ENCODE measurements at places on chromosomes 2 and 18.
A peak's percentile ranks its signal among the peaks of the same experiment; 100 is the strongest.

DNA sequence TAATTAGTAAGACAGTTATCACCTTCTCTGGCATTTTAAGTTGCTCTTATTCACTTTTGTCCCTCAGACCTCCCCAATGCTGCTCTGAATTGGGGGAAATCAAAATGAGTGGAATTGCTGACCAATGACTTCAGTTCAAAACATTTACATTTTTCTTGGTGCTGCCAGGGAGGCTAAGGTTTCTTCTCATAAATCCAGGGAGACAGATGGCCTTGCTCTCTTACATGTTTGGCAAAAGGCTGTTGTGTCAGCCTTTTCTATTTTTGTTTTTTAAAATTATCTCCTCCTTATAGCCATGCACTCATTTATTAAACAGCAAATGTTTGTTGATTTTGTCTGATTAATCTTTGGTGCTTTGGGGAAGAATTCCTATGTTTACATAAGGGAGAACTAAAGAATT is 82.0 kb downstream of the GALNT13 start:
- DNase-seq: no peak

DNA sequence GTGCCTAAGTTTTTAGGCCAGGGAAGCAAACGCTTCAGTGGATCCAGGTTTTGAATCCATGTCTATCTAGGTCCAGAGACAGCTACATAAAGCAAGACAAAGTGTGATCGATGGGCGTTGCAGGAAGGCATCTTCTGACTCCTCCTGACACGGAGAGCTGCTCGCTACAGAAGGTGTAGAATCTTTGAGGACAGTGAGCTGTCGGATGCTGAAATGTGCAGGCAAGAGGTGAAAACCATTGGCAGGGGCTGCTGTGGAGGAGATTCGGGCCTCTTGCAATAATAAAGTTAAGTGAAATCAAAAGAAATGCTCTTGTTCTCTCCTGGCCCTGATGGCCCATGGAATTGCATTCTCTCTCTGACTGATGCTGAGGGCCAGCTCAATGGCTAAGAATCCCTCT is 336.2 kb downstream of the CYRIA start:
- no peak for DNase-seq

DNA sequence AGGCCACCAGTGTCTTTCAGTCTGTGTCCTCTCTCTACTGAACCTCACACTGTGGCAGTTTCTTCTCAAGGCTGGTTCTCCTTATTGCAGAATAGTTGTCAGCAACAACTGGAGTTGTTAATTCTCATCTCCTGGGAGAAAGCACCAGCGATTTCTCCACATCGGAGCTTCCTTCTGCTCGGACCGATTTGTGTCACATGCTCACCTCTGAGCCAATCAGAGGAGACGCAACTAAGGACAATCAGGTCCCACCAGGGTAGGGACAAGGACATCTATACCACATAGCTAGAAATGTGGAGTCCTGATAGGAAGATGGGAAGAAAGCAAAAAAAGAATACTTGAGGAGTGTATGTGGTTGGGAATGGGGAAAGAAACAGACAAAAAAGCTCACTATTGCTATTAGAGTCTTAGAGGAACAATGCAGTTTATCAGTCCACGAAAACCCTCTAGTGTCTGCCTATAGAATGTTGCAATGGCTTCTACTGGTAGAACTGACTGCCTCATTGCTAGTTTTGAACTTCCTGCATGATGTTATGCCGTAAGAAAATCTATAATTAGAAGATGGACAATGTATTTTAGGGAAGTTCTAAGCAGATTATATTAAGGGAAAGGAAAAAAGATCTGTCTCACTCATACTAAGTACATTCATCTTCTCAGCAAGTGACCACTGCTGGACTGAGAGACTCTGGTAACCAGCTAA is 169.7 kb downstream of the CDCA7 start:
- DNase-seq: no peak

GRCh38 chr2:54667266-54667639 is 56.2 kb upstream of the EML6 start:
- no peak for DNase-seq

GRCh38 chr2:20666304-20667150 is at the start of gene GDF7:
TSS of gene GDF7 (plus strand) at chr2:20667144. CDS start at chr2:20667240, 96 bp downstream.
- no peak for DNase-seq

DNA sequence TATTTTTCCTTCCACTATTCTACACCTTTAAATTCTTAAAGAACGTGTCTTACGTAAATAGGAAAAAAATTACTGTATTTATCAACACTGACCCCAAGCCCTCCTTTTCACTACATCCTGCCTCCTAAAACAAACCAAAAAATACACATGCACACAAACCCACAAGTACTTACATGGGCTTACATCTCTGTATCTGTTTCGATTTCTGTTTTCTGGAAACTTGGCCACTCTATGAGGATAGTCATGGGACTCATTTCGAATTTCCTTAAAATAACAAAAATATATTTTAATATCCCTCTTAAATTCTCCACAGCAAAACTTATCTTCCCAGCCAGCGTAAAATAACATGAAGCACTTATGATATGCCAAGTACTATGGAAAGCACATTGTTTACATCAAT is 25.0 kb downstream of the PTPN2 start:
- no peak for DNase-seq

DNA sequence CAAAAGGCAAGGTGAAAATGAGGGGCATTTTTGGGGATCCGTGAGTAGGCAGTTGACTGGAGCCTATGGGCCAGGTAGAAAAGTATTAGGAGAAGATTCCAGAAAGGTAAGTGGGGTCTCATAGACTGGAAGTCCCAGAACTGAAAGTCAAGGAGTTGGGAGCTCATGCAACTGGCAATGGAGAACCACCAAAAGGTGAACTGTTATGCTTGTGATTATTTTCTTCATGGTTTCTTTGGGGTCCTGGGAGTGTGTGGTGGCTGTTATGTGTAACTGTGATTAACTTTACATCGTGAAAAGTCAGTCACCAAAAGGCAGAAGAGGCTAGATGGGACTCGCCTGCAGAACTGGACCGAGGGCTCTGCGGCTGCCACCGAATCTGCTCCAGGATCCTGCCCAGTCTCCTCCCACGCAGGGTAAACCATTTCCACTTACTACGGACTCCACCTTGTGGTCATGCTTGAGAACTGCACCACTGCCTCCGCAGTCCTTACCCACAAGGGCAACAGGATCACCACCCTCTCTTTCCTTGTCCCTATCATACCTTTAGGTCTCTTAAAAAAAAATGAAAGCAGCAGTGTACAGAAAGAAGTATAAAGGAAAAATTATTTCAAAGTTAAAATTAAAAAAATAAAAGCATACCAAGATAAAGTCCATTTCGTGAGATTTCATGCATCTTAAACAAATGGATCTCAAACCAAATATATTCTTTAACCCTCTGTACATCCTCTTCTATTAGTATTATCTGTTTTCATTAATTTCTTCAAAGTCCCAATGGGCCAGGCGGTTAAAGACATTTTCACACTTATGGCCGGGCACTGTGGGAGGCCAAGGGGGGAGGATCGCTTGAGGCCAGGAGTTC is 15.6 kb upstream of the CEP68 start:
- peak; percentile 69 for DNase-seq

GRCh38 chr2:176039375-176039774 is 37.3 kb upstream of the LNPK start:
- no peak for DNase-seq

GRCh38 chr2:30661173-30662107 is 145.8 kb downstream of the CAPN13 start:
- no peak for DNase-seq

DNA sequence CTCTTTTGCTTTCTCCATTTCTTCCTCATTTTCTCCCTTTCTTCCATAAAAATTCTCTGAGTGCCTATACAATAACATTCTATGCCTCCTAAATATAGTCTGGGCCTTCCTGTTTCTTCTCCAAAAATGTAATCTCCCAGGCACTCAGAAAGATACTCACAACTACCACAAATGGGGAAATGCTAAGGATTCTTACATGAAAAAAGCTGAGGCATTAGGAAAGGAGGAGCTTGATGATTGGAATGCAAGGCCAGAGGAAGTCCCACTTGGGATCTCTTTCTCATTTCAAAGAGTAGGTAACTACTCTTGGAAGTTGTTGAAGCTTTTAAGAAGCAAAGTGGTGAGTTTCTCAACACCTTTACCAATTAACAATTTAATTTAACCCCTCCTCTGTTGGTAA is 3.4 kb downstream of the VSNL1 start:
- DNase-seq: no peak

GRCh38 chr2:131113566-131114227 is 8.6 kb downstream of the PLEKHB2 start:
- no peak for DNase-seq

- no peak for DNase-seq
These were observed 83.6 kb downstream of the FSHR start for GRCh38 chr2:49070716-49071115.

DNA sequence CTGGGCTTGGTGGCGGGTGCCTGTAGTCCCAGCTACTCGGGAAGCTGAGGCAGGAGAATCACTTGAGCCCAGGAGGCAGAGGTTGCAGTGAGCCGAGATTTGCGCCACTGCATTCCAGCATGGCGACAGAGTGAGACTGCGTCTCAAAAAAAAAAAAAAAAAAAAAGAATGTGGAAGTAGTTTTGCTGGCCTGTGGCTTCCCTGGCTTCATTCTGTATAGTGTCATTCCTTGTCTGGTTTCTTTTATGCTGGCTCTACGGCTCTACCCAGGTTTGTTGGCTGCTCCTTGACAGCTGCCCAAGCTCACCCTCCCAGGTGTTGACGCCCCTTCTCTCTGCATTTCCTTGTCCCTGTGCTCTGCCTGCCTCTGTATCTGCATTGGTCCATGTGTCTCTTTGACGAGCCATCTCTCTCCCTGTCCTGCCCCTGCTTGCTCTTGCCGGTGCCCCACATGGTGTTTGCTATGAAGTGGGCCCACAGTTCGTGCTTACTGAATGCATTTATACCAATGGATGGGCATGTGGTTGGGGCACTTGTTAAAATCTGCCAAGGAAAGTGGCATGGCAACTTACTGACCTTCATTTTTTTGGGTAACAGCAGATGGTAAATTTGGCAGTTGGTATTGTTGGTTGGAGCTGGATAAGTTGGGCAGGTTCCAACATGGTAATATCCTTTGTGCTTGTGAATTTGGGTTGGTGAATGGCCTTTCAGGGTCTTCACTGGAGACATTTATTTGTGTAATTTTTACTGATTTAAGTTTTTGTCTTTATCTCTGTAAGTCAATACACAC is 113.9 kb downstream of the MAP4K4 start:
- DNase-seq: no peak

DNA sequence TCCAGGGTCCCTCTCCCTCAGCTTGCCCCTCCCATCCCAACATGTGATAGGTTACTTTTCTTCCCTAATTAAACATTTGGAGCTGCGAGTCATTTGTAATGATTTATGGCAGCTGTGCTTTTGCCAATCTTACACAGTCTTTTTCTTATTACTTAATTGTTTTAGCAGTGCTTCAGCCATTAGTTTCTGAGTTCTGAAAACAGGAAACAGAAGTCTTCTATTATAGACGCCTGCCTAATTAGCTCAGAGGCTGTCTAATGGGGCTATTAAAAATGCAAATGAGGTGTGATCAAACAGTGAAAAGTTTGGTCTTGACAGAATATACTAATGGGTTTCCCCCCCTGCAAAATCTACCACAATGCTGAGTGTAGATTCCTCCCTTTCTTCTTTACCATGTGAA is 388.3 kb upstream of the CELF4 start:
- no peak for DNase-seq

DNA sequence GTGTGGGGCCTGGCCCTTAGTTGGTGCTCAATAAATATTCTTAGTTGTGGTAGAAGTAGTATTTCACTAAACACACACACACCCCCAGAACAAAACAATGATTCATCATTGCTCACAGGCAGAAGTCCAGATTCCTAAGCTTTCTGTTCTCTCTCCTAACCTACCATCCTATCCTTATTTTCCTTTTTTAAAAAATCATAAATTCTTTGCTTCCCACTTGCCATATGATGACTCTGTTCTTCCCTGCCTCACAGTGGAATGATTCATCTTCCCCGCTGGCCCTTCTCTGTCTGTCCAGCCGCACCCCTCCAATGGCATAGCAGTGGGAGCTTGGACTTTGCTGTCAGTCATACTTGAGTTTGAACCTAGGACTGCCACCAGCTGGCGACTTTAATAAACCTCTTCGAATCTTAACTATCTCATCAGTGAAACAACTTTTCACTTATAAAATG is 5.2 kb downstream of the EML6 start:
- DNase-seq: no peak

DNA sequence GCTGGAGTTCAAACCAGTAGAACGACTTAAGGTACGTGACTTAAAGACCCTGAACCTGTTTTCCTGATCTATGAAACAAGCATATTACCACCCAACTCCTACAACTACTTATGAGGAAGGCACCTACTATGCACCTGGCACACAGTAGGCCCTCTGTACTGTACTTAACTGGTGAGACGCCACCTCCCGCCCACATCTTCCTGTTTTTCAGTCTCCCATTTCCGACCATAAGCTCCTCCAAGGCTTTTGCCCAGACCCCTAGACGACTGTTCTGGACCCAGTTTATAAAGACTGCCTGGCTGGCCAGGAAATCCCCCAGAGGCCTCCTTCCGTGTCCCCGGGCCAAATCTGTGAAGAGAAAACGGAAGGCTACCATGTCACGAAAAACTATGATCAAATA is 1.5 kb downstream of the GALNT14 start:
- no peak for DNase-seq

DNA sequence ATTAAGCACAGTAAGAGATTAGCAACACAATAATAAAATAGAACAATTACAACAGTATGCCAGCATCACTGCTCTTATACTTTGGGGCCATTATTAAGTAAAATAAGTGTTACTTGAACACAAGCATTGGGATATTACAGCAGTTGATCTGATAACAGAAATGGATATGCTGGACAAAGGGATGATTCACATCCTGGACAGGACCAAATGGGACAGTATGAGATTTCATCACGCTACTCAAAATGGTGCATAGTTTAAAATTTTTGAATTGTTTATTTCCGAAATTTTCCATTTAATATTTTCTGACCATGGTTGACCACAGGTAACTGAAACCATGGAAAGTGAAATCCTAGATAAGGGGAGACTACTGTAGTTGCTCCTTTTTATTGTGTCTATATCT is 138.2 kb downstream of the UBR3 start:
- no peak for DNase-seq

DNA sequence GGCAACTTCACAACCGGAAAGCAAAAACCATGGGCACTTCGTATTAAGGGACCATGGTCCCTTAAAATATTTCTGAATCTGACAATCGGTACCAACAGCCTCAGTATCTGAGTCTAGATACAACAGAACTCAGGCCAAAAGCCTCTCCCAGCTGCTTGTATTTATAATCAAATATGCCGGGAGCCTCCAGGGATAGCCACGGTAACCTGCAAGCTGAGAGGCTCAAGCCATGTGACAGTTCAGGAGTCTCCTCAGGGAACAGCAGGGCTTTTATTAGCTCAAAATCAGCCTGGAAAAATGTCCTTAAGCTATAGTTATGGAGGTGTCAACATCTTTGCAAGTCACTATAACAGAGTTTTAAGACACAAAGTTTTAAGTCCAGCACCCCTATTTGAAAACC is 352.8 kb upstream of the GYPC start:
- DNase-seq: no peak

GRCh38 chr2:100126201-100126600 is 16.2 kb downstream of the AFF3 start:
- no peak for DNase-seq

- no peak for DNase-seq
These were observed 274.5 kb downstream of the MYT1L start for GRCh38 chr2:2056531-2056930.

- no peak for DNase-seq
These were observed 283.7 kb downstream of the SUCLG1 start for GRCh38 chr2:84175340-84175739.
